Stimulated activated CD4-positive, alpha-beta T cell treated with anti-CD3 and anti-CD28 coated beads, Interleukin-1b, Interleukin-23, amount 100 ng/mL, for 1 hour (primary cell): ENCODE measurements at places on chromosomes 6 and 20.

DNA sequence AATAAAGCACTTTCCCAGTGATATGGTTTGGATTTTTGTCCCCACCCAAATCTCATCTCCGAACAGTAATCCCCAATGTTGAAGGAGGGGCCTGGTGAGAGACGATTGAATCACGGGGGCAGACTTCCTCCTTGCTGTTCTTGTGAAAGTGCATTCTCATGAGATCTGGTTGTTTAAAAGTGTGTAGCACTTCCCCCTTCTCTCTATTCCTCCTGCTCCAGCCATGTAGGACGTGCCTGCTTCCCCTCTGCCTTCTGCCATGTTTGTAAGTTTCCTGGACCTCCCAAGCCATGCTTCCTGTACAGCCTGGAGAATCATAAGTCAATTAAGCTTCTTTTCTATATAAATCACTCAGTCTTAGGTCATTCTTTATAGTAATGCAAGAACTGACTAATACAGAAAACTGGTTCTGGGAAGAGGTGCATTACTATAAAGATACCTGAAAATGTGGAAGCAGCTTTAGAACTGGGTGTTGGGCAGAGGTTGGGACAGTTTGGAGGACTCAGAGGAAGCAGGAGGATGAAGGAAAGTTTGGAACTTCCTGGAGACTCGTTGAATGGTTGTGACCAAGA is 7.4 kb downstream of the EPM2A start:
- DNase-seq, result no peak

GRCh38 chr20:19628570-19629134 is 129.4 kb upstream of the RIN2 start:
- no peak for DNase-seq

DNA sequence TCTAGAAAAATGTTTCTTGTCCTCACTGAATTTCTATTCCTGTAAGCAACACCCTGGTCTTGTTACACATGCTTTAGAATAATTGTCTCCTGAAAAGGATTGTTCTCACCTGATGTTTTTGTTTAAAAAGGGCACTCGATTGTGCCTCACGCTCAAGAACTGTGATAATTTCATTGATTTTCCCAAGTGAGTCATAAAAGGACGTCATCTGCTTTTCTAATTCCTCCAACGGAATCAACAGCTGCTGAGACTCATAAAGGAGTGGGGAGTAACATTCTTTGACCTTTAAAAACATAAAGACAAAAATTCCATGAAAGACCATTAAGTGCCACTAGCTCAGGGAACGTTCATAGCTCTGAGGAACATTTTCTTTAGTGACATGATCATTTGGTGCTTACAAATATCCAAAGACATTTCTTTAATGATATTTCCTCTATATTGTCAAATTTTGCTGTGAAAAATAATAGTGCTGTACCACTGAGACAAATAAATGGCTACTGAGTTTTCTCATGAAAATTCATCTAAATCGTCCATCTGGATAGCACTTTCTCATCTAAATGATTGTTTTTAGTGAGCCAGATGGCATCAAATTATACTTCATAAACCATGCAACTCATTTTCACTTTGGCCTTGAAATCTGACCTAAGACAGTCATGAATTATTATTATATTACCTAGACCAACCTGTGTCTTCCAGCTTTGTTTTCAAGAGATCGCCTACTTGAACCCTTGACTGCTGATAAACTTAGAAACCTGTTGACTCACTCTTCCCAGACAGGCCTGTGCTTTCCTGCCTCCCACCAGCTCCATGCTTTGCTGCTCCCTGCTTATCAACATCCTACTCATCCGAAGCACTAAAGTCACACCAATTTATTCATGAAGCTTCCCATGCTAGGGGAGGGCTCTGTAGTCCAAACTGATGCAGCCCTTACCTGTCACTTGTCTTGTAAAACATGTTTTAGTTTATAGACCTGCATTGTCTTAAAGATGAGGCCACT is 178.2 kb downstream of the SYNE1 start:
- no peak for DNase-seq

DNA sequence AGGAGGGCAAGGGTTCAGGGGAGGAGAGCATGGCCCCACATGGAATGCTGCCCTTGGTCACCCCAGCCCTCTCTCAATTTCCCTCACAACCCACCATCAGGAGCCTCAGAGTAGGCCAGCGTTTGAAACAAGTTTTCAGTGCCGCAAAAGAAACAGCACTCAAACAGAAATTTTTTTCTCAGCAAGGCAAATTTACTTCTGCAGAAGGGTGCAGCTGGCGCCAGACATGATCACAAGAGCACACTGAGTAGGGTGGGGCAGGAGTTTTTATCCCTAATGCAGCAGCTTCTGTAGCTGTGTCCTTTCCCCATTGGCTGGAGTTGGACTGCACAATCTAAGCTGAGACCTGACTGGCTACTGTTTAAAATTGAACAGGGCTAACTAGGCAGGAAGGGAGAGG is 287.8 kb upstream of the CDYL start:
- no peak for DNase-seq

DNA sequence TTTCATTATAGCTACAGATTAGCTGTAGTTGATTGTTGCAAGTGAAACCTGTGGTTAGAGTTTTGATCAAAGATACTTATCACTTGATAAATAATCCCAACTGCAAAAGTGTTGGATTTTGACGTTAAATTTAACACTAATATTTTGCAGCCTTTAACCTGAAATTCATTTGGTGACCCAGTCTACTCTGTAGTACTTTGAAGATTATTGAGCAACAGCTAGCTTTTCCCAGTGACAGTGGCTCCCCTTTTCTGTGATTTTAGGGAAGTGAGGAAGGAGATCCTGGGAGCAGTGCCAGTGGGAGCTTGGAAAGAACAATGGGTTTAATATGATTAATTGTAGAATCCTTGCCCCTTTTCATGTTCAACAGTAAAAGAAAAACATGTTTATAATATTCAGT is 76.9 kb downstream of the NCOA3 start:
- DNase-seq, result no peak

- no peak for DNase-seq
Observed at GRCh38 chr6:20952699-20953474, 418.6 kb downstream of the CDKAL1 start.

GRCh38 chr6:22099231-22099630 is 197.6 kb downstream of the PRL start:
- DNase-seq, result no peak

- DNase-seq, result no peak
Observed at GRCh38 chr6:12343122-12343439, 52.9 kb downstream of the EDN1 start.
